M059J (cell line): ENCODE measurements at places on chromosomes 11 and 22. TPM values are rescaled to one million over a fixed set of nuclear protein-coding genes. Genes with fewer than 3 reads are reported as not detected.

GRCh38 chr11:110566577-110566976 lies 136.8 kb downstream of the FDX1 start:
- no peak for DNase-seq

- peak; percentile 34 for DNase-seq
Measured at GRCh38 chr22:32650553-32651345, 150.8 kb upstream of the TIMP3 start.

DNA sequence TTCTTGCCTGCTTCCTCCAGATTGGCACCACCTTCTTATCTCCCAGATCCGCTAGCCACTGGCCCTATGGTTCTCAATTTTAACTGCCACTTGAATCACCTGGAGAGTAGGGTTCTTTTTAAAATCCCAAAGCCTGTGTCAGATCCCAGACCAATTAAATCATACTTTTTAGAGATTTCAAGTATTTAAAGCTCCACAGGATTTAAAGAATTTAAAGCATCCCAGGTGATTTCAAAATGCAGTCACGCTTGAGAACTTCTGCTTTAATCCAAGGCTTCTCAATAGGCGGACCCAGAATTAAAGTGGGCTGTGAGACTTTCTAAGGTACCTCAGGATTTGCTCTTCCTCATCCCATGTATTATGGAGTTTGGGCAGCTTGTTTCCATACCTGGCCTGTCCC lies 400.0 kb downstream of the SOX6 start:
- DNase-seq, result no peak

BIK gene
- total RNA-seq, result 0.86 and 1.1 TPM in 2 replicates

SLC6A5 gene
- not detected in 2 replicates for total RNA-seq

DNA sequence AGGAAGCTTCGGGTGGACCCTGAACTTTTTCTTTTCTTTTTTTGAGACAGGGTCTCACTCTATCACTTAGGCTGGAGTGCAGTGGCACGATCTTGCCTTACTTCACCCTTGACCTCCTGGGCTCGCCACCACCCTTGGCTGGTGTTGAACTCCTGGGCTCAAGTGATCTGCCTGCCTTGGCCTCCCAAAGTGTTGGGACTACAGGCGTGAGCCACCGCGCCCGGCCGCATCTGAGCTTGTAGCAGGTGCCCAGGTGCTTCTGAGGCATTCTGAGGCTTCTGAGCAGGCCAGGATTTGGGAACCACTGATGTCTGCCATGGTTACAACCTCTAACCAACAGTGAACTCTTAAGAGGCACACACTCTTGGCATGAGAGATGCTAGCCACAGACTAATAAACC lies 5.1 kb downstream of the USP35 start:
- DNase-seq, result no peak

GRCh38 chr11:86978756-86979608 lies 23.8 kb upstream of the FZD4 start:
- DNase-seq, result peak; percentile 38

DNA sequence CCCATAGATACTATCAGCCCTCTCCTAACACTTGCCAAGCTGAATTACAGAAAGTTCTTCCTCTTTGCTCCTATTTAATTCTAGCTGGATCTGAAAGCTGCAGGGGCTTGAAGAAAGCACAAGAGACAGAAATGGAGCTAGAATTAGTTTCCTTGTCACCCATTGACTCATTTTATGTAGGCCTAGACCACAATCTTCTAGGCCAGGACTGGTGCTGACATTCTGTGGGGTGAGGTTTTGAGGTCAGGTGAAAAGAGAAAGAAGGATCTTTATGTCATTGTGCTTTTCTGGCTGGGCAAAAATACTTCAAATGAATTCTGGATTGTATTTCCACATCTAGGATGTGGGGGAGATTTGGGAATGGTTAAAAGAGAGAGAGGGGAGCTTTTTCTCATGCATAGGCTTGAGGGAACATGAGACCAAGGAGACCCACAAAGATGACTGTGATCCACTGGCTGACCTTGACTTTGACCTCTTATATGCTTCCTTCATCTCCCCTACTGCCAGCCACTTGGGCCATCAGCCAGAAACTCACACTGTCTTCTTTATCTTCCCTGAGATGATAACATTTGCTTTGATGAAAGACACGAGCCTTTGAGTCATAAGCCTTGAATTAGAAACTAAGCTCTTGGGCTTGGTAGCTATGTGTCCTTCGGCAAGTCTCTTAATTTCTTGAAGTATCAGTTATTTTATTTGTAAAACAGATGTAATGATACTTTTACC lies 274.9 kb upstream of the CADM1 start:
- DNase-seq, result peak; percentile 60

DNA sequence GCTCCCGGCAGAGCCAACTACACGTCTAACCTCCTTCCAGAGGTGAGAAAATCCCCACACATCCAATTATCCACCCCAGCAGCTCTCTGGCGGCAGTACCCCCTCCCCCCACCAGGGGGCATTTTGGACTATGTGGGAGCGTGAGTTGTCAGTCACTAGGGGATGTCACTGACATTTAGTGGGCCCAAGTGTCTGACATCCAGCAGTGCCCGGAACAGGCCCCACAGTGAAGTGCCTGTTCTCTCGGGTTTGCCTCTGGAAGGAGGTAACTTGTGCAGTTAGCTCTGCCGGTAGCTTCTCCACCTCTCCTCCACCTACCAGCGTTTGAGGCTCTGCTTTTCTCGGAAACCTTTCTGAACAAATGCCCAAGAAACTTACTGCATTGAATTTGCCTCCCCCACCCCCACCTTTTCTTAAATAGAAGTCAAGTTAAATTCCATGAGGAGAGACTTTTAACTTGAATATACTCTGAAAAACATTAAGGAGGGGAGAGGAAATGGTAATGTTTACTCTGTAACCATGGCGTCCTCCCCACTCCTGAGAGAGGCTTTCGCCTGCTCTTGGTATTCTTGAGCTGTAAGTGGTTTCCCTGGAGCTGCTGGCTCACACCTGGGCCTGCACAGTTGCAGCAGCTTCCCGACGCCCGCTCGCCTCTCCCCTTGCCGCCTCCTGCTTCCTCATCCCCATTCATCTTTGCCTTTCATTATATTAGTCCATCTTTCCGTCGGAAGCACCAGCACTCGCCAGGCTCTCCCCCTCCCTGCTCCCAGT lies 112.8 kb downstream of the WNT7B start:
- DNase-seq, result peak; percentile 80

- DNase-seq, result no peak
Measured at GRCh38 chr22:39610766-39611165, 40.2 kb downstream of the CACNA1I start.

FGF4 gene
- total RNA-seq, result not detected in 2 replicates

OR5P2 gene
- total RNA-seq, result not detected in 2 replicates

DNA sequence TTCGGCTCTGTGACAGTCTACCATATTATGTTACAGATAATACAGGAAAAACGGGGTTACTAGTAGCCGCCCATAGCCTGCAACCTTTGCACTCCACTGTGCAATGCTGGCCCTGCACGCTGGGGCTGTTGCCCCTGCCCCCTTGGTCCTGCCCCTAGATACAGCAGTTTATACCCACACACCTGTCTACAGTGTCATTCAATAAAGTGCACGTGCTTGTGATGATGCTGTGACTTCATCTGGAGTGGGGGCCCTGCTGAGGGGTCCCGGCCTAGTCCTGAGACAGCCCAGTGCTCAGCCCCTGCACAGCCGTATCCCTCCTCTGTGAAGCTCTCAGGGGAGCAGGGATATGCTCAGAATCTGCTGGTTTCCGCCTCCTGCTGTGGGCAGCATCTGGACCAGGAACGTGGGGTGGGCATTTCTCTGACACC lies 1.2 kb downstream of the IFITM1 start:
- no peak for DNase-seq

DNA sequence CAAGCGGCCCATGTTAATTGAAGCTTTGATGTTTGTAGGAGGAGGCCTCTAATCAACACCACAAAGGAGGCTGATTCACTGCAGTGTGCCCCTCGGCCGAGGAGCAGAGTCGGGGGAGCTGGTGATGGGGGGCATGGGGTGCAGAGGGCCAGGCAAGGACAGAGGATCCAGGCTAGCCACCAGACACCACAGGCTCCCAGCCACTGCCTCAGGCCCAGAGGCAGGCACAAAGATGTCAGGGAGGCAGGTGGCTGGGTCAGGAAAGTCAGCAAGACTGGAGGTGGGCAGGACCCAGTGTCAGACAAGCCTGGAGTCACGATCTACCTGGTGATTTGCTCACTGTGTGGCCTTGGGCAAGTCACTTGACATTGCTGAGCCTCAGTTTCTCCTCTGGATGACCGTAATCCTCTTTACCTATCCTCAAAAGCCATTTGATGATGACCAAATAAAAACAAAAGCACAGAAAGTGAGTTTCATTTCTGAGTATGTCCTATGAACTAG lies 121.0 kb downstream of the BUD13 start:
- DNase-seq, result no peak

RAG2 gene
- not detected in 2 replicates for total RNA-seq

- peak; percentile 41 for DNase-seq
Measured at GRCh38 chr11:9002920-9003572, 755 bp downstream of the NRIP3 start.

GSTT2B gene
- total RNA-seq, result 6.2 and 10.1 TPM in 2 replicates

GRCh38 chr22:26082866-26083265 lies 86.4 kb upstream of the SEZ6L start:
- DNase-seq, result no peak

- peak; percentile 78 for DNase-seq
Measured at GRCh38 chr11:38169286-38169685, 1571.2 kb upstream of the RAG2 start.

DNA sequence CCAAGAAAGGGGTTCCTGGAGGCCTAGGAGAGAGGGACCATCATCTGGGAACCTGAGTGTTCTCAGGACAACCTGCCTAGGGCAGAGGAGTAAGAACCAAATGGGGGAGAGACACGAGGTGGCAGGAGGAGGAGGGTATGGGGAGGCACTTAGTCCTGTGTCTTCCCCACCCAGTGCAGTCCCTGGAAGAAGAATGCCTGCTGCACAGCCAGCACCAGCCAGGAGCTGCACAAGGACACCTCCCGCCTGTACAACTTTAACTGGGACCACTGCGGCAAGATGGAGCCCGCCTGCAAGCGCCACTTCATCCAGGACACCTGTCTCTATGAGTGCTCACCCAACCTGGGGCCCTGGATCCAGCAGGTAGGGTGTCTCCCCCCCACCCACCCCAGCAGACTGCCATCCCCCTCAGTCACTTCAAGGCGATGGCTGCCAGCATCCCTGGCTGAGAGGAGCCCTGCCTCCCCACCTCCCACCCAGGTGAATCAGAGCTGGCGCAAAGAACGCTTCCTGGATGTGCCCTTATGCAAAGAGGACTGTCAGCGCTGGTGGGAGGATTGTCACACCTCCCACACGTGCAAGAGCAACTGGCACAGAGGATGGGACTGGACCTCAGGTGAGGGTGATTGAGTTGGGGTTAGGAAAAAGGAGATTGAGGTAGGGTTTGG lies 3.7 kb upstream of the INPPL1 start:
- no peak for DNase-seq

DNA sequence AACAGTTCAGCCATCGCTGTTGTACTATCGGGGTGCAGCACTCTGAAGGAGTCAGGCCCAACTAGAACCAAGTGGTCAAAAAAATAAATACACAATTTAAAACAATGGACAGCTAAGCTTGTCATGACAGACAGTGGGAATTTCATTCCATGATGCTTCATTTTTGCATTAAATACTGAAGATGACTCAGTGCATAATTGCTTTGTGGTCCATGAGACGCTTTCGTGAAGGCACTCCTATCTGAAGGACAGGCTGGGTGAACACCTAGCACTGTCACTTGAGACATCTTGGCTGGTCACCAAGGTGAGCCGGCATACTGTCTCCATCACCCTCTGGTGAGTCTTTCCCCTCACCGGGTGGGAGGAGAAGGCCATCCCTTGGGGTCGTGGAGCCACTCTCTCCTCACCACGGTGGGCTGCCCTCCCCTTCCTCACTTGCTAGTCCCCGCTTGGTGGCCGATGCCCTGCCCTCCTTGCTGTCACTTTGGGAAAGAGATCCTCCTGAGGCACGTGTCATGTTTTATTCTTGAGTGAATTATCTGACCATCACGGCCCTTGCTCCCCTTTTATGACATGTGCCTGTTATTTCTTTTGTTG lies 4.9 kb upstream of the TESMIN start:
- peak; percentile 76 for DNase-seq

OR10D3 gene
- total RNA-seq, result not detected in 2 replicates

- DNase-seq, result no peak
Measured at GRCh38 chr11:2507945-2508749, 63.3 kb downstream of the KCNQ1 start.

MDK gene
- total RNA-seq, result 543 and 581 TPM in 2 replicates

C22orf42 gene
- total RNA-seq, result not detected in 2 replicates

- peak; percentile 86 for DNase-seq
Measured at GRCh38 chr11:45021692-45022141, 71.0 kb upstream of the TP53I11 start.

- no peak for DNase-seq
Measured at GRCh38 chr22:28867191-28867590, 16.2 kb upstream of the ZNRF3 start.

GRCh38 chr11:46649180-46649738 lies 31.9 kb downstream of the ATG13 start:
- peak; percentile 93 for DNase-seq

DNA sequence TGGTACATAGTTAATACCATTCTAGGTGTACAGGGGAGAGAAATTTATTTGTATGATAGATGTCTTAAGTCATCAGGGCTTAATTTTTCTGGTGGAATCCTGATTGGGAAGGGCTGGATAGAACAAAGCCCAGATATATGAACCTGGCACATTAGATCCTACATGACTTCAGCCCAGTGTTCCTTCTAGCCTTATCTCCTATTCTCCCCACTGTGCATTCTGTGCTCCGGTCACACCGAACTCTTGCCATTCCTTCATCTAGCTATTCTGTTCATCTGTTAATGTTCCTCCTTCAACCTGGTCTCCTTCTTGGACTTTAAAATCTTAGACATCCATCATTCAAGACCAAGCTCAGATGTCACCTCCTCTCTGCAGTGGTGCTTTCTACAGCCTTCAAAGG lies 68.9 kb upstream of the EED start:
- DNase-seq, result no peak

GRCh38 chr11:83409476-83409875 lies 123.3 kb upstream of the CCDC90B start:
- no peak for DNase-seq

PDE3B gene
- total RNA-seq, result not detected in 2 replicates

PKP3 gene
- total RNA-seq, result 7.9 and 10.6 TPM in 2 replicates

WNT11 gene
- total RNA-seq, result 2.0 and 3.1 TPM in 2 replicates

BID gene
- total RNA-seq, result 40.7 and 76.3 TPM in 2 replicates

OR8G5 gene
- total RNA-seq, result not detected in 2 replicates

- no peak for DNase-seq
Measured at GRCh38 chr11:44944853-44945235, 5.8 kb downstream of the TP53I11 start.

GRCh38 chr11:35919244-35919643 lies 24.6 kb upstream of the LDLRAD3 start:
- peak; percentile 71 for DNase-seq

GRCh38 chr22:49199224-49199623 lies 628.4 kb downstream of the BRD1 start:
- DNase-seq, result no peak

CST6 gene
- 0.20 TPM in 1 of 2 replicates, not detected in the other for total RNA-seq

NLRP6 gene
- total RNA-seq, result not detected in 2 replicates

GPHA2 gene
- not detected in 2 replicates for total RNA-seq

- no peak for DNase-seq
Measured at GRCh38 chr11:134645576-134645975, 233.5 kb upstream of the B3GAT1 start.

GRCh38 chr11:73055655-73056354 lies 86.3 kb downstream of the FCHSD2 start:
- no peak for DNase-seq

GRCh38 chr22:19292458-19293230 lies 1.1 kb upstream of the CLTCL1 start:
- no peak for DNase-seq
